ENCODE measurements at places on chromosomes 13 and 19. TPM values are rescaled to one million over a fixed set of nuclear protein-coding genes. Genes with fewer than 3 reads are reported as not detected.
A peak's percentile ranks its signal among the peaks of the same experiment; 100 is the strongest.

DNA sequence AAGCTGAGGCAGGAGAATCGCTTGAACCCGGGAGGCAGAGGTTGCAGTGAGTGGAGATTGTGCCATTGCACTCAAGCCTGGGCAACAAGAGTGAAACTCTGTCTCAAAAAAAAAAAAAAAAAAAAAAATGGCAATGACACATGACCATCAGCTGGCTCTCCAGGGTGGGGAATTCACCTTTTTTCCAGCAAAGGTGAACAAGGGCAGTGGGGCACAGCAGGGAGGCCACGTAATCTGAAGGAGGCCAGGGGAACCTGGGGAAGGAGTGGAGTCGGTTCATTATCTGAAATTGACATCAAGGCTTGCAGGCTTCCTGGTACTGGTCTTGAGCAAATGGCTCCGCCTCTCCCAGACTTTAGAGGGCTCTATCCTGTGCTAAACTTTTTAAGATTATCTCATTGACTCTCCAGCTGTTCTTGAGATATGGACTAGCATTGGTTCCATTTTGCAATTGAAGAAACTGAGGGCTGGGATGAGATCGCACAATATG is 28.1 kb downstream of the KEAP1 start:
- no peak overlapping the region for H3K27ac ChIP-seq
- no peak overlapping the region for H3K4me3 ChIP-seq
- H3K36me3 ChIP-seq, result no peaks in the 10 kb centered on the region
- DNase-seq, result no peak

DNA sequence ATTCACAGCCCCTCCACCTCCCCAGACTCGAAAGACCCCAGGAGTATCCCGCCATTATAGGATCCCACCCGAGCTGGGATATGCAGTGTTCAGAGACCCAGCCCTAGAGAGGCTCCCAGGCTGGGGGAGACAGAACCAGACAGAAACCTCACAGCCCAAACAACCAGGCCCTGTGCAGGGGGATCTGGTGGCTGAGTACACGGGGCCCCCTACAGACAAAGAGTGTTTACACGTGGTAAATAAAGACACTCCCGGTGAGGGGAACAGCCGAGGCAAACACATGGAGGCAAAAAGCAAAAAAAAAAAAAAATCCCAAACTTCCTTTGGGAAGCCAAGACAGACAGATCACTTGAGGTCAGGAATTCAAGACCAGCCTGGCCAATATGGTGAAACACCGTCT is 25.1 kb downstream of the TINCR start:
- no peak overlapping the region for H3K4me3 ChIP-seq
- no peaks in the 10 kb centered on the region for H3K27me3 ChIP-seq
- no peak overlapping the region for H3K27ac ChIP-seq

DNA sequence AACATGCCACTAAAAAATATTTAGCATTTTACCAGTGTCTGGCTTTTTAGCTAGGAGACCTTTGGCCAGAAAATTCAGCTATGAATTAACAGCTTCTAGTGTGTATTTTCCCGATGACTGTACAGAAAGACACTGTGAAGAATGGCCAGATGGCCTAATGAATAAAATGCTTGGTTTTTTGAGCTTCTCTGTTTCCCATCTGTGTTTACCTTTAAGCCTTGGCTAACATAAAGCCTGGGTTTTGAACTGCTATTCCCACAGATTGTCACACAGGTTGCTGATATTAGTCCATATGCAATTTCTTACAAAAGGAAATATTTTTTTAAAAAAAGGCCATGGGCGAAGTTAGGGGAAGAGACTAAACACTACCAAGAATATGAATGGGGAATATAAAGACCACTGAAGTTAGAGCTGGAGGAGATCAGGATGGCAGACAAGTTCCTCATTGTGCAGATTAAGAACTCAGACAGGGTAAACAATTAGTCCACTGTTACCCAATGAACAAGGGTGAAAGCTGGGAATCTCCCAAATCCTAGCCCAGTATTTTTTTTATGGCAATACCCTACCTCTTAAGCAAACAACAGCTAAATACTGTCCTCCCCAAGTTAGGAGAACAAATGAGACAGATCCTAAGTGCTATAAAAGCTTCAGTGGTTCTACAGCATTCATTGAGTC is 95.1 kb downstream of the DCT start:
- no peaks in the 10 kb centered on the region for H3K36me3 ChIP-seq
- DNase-seq, result no peak
- H3K27ac ChIP-seq, result no peak overlapping the region
- H3K27me3 ChIP-seq, result no peaks in the 10 kb centered on the region
- H3K4me3 ChIP-seq, result no peak overlapping the region

- peaks cover 8% of the 10 kb centered on the region for H3K4me1 ChIP-seq
- H3K4me3 ChIP-seq, result no peak overlapping the region
- no peak overlapping the region for H3K27ac ChIP-seq
- H3K36me3 ChIP-seq, result no peaks in the 10 kb centered on the region
- no peak for DNase-seq
Observed at GRCh38 chr19:1672038-1672768, 19.8 kb upstream of the TCF3 start.

Gene C19orf73
- 13.4 TPM for total RNA-seq

GRCh38 chr19:40716031-40716481 is 630 bp downstream of the COQ8B start:
- peaks cover 32% of the 10 kb centered on the region for H3K4me1 ChIP-seq
- H3K27me3 ChIP-seq, result no peaks in the 10 kb centered on the region
- peak overlapping the region; percentile 75 for H3K4me3 ChIP-seq
- H3K36me3 ChIP-seq, result no peaks in the 10 kb centered on the region

DNA sequence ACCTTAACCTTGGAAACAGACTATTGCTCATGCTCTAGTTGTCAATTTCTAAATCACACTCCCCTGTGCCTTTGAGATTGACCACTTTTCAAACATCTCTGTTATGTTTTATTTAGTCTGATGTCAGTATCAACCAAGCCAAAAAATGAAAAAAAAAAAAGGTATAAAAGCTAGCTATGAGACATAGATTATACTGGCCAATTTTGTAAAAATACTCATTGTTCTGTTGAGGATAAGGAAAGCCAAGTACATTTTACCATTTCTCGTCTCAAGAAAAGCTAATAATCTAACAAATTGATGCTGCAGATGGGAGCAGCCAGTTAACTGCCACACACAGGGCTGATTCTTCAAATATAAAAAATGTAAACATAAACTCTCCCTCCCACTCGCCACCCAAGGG is 572.6 kb upstream of the KLF12 start:
- H3K4me3 ChIP-seq, result no peak overlapping the region
- no peak overlapping the region for H3K27ac ChIP-seq
- H3K36me3 ChIP-seq, result no peaks in the 10 kb centered on the region
- DNase-seq, result no peak
